Spinal cord (tissue), 10 donors: ENCODE measurements at places on chromosomes 5 and 9.

GRCh38 chr5:106755789-106756188 lies 914.9 kb downstream of the EFNA5 start:
- no peak for DNase-seq

DNA sequence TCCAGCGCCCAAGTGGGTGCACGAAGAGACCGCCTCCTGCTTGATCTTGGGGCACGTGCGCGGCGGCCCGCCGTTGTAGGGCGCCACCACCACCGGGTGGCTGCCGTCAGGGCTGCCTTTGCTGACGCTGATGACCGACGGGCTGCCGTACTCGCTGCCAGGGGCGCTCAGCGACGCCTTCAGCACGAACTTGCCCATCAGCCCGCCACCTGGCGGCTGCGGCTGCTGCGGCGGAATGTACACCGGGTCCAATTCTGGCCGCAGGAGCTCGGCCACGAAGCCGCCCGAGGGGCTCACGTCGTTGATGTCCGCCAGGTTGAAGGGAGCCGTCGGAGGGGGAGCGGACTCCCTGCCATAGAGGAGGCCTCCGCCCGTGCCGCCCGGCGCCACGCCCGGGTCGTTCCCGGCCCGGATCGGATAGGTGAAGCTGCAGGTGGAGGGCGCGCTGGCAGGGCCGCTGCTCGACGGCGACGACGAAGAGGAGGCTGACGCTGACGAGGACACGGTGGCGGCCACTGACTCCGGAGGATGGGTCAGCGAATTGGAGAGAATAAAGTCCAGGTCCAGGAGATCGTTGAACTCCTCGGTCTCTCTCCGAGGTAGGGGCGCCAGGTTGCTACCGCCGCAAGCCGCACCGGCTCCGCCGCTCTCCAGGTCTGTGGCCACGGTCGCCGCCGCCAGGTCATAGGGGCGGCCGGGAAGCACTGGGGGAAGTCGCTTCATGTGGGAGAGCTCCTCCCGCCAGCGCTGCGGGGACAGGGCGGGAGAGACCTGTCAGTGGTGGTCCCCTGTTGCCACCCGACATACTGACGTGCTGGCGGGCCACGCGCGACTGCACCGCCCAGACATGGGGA lies 1.8 kb downstream of the KLF4 start:
- DNase-seq = no peak

- DNase-seq = no peak
These were observed 21.1 kb downstream of the ZDHHC11B start for GRCh38 chr5:763397-763796.

DNA sequence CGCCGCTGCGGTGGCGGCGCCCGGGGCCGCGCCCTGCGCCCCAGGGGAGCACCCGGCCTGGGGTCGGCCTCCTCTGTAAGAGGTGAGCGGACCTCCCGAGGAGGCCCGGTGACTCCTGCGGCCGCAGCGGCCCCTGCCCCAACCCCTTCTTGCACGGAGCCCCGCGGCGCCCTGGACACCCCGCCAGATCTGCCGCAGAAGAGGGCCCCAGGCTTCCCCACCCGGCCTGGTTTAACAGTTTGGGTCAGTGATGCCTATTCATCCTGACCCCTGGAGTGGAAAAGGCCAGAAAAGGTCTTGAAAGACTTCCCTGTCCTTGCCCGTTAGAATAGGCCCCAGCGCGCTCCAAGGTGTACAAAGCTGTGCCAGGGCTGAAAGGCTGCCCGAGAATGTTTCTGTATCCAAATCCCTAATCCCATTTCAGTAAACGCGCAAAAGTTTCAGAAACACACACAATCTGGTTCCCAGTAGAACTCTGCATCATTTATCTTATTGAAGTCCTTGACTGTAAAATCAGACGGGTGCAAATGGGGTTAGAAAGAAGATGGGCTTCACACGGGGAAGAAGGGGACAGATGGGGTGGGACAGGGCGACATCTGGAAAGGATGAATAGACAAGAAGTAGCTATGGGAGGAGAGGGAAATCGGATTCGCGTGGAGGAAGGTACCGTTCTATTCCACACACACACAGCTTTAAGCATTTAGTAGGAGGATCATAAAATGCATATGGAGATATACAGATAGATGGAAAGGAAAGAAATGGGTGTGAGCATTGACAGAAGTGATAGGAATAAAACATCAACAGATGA lies 1.1 kb upstream of the SSBP2 start:
- peak; percentile 39 for DNase-seq

DNA sequence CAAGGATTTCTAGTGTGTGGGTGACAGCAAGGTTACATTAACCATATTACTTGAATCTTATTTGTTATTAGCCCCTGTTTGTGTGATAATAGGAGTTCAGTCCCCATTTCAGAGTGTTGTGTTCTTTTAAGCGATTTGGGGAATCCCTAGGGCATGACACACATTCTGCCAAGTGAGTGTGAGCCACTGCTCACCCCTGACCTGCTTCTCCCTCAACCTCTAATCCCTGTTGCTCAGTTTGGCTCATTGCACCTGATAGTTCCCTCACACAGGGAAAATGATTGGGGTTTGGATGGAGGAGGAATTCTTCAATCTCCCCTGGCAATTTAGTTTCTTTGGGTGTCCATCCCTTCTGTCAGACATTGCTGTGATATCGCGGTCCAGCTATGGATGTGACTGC lies 149.2 kb downstream of the DMRTA1 start:
- DNase-seq = no peak

DNA sequence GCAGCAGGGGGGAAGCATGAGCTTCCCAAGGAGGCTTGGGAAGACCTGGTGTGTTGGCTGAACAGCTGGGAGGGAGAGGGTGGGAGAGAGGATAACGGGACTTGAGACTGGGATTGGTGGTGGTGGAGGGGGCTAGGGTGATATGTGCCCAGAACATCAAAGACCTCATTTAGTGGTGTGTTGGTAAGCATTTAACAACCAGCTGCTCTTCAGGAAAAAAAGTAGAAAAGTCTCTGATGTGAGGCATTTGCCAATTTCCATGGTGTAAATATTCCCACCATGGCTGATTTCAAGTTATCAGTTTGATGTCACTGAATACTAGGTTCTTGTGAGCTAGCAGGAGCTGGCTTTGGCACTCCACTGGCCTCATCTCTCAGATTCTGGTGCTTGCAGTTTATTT lies 170.8 kb downstream of the MACROH2A1 start:
- DNase-seq = no peak

GRCh38 chr9:31255211-31255610 lies 1129.2 kb upstream of the ACO1 start:
- DNase-seq = no peak

DNA sequence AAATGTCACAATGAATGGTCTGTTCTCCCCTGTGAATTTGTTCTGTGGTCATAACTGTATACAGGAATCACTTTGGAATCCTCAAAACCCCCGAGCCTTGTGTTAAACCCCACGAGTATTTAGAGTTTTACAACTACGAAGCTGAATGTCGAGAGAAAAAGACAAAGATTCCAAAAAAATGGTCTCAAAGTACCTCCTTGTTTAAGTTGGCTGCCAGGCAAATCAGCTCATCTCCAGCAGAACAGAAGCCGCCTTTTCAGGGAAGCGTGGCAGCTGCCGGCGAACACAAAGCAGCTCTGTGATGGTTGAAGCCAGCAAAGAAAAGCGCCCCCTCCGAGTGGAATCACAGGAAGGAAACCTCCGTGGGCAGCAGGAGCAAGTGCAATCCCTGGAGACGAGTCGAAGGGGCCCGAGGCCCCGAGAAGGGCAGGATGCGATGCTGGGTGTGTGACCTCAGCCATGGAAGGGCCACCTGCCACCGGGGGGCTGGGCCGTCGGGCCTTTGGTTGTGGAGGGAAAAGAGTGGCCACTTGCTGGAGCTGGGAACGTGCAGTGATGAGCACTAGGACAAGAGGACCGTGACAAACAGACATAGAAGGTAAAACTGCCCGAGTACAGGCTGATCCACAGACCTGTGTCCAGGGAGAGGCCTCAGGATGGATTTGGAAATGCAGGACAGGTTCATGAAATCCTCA lies 706.4 kb downstream of the SEMA5A start:
- DNase-seq = peak; percentile 46

- no peak for DNase-seq
These were observed 76.2 kb upstream of the NTRK2 start for GRCh38 chr9:84593352-84593751.

- DNase-seq = no peak
These were observed 676.4 kb downstream of the PRELID2 start for GRCh38 chr5:145158730-145159129.

- DNase-seq = peak; percentile 40
These were observed 52.0 kb downstream of the PTTG1 start for GRCh38 chr5:160473681-160474080.

DNA sequence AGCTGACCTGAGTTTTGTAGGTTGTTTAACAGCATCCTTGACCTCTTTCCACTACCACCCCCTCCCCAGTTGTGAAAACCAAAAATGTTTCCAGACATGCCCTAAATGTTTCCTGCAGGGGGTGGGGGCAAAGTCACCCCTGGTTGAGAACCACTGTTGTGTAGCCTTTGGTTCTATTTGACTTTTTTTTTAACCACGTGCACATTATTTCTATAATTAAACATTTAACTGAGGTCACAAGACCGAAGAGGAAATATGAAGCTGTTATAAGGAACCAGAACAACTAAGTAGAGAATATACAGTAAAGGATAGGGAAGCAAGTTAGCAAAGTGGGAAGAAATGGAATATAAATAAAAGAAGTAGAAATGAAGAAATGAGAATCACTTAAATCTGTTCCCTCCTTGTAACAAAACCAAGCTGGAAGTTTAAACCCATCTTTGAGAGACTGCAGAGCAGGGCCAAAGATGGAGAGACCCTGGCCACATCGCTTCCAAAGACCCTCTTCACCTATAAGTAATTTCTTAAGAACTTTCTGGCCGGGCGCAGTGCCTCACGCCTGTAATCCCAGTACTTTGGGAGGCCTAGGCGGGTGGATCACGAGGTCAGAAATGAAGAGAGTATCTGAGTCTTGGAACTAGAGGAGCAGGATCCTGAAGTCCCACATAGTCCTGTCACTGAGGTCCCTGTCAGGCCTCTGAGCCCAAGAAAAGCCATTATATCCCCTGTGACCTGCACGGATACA lies 14.4 kb downstream of the SIT1 start:
- DNase-seq = no peak

DNA sequence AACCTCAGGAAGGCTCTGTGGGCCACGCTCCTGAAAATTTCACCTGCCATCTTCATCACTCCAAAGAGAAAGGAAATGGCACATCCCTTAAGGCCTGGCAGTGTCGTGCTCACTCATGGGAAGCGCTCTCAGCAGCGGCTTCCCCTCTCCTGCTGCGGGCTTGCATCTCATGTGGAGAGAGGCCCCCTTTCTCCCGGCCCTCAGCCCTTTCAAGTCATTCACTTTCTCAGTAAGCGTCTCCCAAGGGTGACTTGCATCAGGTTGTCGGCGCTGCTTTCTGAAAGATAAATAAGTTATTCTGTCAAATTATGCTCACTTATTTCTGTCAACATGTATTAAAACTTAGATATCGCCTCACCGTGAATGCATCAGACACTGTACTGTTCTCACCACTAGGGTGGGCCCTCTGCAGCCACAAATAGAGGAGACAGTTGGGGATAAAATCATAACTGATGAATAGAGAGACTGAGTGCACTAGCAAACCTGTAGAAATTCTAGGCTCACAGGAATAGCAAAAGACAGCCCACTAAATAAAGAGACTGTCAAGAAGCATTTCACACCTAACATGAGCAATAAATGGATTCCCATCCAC lies 174.6 kb downstream of the RFK start:
- DNase-seq = peak; percentile 25

GRCh38 chr5:41773799-41774198 lies 96.4 kb downstream of the OXCT1 start:
- no peak for DNase-seq

DNA sequence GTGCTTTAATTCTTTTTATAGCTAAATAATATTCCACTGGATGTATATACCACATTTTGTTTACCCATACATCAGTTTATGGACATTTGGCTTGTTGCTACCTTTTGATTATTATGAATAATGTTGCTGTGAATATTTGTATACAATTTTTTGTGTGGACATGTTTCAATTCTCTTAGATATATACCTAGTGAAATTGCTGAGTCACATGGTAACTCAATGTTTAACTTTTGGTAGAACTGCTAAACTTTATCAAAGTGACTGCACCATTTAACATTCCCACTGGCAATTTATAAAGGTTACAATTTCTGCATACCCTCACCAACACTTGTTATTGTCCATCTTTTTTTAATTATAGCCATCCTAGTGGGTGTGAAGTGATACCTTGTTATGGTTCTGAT lies 22.1 kb downstream of the IL31RA start:
- no peak for DNase-seq

- no peak for DNase-seq
These were observed 81.1 kb upstream of the GNA14 start for GRCh38 chr9:77729177-77729576.

- DNase-seq = no peak
These were observed 83.7 kb upstream of the IRX4 start for GRCh38 chr5:1966461-1966860.

DNA sequence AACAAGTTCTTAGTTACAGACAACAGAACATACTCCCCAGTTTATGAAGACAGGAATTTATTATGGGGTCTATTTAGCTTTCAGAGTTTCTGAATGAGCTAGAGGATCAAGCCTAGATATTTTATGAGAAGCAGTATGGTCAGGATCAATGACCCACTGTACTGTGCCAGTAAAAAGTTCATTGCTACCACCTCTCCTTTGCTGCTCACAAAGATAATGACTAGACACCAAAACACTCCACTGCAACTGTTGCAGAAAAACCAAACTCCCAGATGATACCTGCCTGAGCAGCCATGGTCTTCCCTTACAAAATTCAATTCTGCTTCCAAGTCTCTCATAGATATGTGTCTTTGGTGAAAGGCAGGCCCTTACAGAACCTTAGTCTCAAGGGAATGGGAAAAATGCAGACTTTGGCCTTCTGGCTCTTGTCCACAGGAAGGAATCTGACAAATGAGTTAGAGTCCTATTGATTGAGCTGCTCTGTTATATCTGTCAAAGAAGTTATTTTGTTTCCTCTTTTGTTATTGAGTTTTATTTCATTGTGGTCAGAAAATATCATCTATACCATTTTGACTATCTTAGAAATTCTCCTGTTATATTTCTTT lies 74.7 kb upstream of the RASGRF2 start:
- no peak for DNase-seq

DNA sequence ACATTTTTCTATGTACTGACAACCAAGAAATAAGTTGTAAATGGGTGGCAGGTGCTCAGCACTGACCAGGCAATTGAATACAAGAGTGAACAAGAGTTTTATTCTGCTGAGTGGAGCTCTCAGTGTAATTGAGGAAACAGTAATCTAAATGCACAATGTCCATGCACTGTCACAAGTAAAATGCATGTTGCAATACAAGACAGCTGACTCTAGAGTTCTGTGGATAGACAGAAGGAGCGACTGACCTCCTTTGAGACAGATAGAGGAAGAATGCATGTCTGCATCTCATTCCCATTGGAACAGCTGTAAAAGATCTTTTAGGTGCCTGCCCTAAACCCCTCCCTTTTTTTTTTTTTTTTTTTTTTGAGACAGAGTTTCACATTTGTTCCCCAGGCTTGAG lies 299.0 kb downstream of the FBXL7 start:
- DNase-seq = no peak

DNA sequence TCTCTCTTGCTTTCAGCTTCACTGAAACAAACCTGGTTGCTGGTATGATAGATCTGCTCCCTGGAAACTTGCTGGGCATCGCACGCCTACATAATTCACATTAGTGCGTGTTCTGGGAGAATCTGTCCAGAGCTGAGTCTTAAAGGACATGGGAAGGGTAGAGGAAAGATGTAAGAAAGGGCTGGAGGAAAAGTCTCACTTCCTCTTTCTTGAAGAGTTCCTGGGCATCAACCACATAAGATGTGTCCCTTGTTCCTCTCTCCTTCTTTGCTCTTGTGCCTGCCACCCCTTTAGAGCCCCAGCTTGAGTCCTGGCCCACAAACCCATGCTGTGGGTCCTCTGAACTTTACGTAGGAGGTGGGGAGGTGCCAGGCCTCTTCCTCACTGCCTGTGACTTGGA lies 205.3 kb upstream of the PANK3 start:
- DNase-seq = no peak
